ENCODE measurements at places on chromosomes 4 and X.

- DNase-seq, result no peak
These were observed 31.0 kb downstream of the NSDHL start for GRCh38 chrX:152861826-152862225.

GRCh38 chr4:41057467-41057866 lies 156.9 kb downstream of the APBB2 start:
- no peak for DNase-seq

GRCh38 chr4:172838111-172838510 lies 330.5 kb upstream of the GALNT7 start:
- no peak for DNase-seq

GRCh38 chr4:185865901-185866328 lies 53.9 kb upstream of the SORBS2 start:
- peak; percentile 80 for DNase-seq

GRCh38 chr4:572594-572993 lies 3.5 kb downstream of the TMEM271 start:
- no peak for DNase-seq

- DNase-seq, result no peak
These were observed 89.8 kb downstream of the UCHL1 start for GRCh38 chr4:41346306-41347061.

DNA sequence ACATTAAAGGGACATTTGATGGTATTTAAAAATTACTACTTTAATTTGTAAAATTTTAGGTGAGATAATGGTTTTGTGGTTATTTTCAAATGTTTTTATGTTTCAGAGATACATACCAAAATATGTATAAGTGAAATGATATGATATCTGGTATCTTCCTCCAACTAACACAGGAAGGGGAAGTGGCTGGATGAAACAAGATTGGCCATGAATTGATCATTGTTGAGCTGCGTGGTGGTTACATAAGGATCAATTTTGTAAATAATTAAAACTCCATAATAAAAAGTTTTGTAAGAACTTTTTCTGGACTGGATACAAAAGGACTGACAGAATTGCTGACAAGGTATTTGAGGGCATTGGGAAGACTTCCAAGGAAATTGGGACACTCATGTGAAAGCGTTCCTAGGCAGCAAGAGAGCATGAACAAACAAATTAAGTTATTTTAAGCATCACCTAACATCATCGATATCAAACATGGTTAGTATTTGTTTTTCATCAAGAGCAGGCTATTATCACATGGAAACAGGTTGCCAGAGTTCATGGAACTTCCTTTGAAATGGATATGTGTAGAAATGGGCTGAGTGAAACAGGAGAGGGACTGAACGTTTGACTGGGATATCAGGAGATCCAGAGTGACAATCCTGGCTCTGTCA lies 4.4 kb upstream of the PGM2 start:
- peak; percentile 35 for DNase-seq

DNA sequence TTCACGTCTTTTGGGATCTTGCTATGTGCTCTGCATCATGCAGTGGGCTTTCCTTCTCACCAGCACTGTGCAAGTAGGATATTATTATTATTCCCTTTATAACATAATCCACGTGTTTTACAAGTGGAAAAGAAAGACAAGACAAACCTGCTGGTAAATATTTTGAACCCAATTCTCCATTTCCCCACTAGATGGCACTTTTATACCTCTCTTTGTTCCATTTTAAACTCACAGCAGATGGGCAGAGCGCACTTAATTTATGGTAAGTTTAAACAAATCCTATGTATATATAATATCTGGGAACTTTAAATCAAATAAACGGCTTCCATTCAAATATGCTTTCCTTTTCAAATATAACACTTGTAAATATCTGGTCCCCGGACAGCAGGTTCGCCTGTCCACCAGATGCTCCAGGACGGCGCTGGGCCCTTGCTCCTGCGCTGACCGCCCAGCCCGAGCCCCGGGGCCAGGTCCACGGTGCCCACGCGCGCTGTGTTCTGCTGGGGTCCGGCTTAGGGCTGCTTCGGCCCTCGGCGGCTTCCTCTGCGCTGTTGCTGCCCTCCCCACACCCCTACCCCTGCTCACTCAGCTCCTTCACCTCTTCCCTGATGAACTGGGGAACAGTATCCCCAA lies 31.1 kb downstream of the F11 start:
- peak; percentile 78 for DNase-seq

- peak; percentile 88 for DNase-seq
These were observed 142.4 kb downstream of the TSPAN5 start for GRCh38 chr4:98516042-98516440.

DNA sequence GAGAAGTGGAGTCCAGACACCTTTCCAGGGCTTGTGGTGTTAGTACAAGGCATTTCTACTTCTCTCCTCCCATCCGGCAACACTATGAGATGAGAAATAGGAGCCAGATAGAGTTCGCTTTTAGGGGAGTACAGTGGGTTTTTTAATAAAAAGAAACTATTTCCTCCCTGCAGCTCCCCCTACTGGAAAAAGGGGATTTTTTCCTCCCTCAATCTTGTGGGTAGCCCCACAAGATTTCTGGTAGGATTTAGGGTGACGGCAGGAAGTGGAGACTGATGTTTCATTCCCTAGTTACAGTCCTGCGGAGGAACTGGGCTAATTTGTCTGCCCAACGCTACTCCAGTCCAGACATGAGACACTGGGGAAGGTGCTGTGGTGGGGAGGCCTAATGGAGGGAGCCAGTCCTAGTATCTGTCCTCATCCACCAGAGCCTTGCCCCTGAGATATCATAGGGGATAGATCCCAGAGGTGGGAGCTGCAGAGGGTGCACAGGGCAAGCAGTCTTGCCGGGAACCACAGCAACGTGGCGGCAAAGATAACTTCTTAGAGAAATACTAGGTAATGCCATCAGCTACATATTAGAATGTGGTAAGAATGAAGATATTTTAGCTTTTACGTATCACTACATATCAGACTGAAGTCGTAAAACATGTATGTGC lies 45.5 kb upstream of the PRKG2 start:
- peak; percentile 10 for DNase-seq

- DNase-seq, result peak; percentile 59
These were observed 6.4 kb upstream of the HAUS7 start for GRCh38 chrX:153476666-153477363.

DNA sequence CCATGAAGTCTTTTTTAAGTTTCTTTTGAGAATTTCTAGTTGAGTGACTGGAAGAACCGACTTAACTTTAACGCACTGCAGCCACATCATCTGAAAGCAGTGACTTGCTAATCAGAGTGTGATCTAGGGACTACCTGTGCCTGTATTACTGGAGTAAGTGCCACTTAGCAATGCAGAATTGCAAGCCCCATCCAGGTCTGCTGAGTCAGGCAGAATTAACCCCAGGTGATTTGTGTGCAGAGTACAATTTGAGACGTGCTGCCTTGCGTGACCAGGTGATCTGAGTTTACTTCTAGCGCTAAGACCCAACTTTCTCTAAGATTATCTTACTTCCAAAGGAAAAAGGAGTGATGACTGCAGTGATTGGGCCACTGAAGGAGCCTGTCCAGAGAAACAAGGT lies 85.3 kb downstream of the CLCN4 start:
- no peak for DNase-seq

DNA sequence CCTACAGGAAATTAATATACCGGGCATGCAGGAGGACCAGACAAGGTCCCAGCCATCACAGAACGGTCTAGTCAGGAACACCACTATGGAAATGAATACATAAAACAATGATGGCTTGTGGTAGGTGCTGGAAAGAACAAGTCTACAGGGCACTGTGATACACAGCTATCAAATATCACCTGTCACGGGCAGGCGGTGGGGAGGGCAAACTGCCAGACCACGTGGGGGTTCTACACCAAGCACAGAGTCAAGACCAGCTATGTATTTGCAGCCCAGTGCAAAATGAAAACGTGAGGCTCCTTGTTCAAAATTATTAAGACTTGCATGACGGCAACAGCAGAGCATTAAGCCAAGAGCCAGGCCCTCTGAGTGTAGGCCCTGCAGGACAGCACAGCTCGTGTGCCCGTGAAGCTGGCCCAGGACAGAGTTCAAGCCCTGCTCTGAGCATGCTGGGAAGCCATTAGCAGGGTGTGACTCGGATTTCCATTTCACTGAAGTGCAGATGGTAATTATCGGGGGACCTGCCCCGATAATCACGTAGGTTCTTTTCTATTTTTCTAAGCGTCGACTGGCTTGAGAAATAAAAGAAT lies 83.6 kb downstream of the JAKMIP1 start:
- DNase-seq, result no peak

DNA sequence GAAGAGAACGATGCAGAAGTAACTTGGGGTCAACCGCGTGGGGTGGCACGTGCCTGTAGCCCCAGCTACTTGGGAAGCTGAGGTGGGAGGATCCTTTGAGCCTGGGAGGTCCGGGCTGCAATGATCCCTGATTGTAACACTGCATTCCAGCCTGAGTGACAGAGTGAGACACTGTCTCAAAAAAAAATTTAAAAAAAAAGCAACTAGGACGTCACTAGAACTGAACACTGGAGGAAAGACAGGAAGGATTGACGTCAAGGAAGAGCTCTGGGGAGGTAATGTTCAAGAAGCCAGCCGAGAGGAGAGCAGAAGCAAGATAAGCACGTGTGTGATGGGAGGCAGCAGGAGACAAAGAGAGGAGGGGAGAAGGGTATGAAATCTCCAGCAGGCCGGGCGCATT lies 28.7 kb downstream of the S100G start:
- DNase-seq, result peak; percentile 75

- no peak for DNase-seq
These were observed 2.0 kb downstream of the CYBB start for GRCh38 chrX:37781814-37782213.

GRCh38 chr4:25908491-25908901 lies 5.5 kb upstream of the SMIM20 start:
- peak; percentile 88 for DNase-seq

DNA sequence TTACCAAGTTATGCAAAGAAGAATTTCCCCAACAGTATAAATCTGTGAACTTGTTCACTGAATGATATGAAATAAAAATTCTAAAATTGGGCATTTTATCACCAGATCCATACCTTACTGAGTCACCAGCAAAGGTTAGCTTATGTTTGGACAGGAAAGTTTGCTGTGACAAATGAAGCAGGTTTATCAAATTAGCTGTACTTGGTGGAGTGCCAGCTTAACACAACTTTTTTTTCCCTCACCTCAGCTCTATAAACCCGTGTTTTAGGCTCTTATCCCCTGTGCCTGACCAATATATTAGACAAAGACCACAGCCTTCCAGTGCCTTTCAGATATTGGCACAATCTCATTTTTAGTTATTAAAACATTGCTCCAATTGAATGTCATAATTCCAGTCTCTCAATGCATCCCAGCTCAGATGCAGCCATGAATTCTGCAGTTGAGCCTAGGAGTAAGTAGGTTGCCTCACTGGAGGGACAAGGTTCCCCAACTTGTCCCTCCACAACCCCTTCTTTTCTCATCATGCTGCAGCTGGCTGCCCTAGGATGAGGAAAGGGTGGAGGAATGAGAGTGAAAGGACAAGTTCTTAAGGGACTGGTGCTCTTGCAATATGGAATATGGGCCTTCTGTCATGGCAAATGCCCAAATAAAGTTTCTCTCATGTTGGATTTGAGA lies 27.0 kb upstream of the PDGFC start:
- DNase-seq, result no peak

DNA sequence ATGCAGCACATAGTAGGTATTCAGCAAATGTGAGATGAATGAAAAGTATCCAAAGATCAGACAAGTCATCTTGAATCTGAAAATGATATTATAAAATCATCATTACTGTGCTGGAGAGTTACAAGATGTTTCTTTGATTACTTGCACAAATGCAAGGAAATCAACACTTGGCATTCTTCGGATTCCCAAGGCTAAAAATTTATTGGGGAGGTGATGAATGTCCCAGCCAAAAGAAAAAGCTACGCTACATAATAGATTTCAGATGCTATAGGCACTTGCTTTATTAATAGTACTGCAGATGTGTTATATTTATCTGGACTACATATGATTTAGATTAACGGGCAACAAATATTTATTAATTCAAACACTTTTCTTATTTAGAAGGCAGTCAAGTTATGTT lies 286.7 kb upstream of the TENM3 start:
- no peak for DNase-seq

GRCh38 chr4:88146891-88147290 lies 11.5 kb downstream of the ABCG2 start:
- DNase-seq, result no peak

GRCh38 chr4:184114431-184114830 lies 103.2 kb downstream of the ENPP6 start:
- no peak for DNase-seq

DNA sequence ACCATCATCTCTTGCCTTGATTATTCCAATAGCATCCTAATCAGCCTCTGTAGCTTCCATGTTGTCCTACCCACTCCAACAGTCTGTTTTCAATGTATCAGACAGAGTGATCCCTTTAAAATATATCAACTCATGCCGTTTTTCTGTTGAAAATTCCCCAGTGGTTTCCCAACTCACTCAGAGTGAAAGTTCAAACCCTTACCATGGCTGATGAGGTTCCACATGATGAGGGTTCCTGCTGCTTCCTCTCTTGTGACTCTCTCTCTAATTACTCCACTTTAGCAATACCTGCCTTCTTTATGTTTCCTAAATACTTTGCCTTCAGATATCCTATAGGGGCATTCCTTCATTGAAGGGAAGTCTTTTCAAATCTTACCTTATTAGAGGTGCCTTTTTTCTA lies 334.7 kb downstream of the PPP1R2C start:
- DNase-seq, result no peak

DNA sequence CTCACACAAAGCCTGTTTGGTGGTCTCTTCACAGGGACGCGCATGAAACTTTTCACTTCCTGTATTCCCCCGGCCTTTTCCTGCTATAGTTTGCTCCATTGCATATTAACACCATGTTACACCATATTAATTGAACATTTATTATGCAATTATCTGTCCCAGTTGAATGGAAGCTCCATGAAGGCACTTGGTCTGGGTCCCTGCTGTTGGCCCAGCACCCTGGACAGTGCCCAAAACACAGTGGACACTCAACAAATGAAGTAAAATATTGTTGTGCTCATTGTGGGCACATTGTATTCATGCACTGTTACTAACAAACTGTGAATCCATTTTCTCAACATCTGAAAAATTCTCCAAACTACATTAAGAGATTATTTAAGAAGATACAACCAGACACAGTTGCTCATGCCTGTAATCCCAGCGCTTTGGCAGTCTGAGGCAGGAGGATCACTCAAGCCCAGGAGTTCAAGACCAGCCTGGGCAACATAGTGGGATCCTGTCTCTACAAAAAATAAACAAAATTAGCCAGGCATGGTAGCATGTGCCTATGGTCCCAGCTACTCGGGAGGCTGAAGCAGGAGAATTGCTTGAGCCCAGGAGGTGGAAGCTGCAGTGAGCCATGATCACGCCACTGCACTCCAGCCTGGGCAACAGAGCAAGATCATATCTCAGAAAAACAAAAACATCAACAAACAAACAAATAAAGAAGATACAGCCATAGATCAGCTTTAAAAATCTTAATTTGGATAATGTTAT lies 292.7 kb upstream of the TENM3 start:
- no peak for DNase-seq

- DNase-seq, result no peak
These were observed 8.6 kb upstream of the CCDC149 start for GRCh38 chr4:24921491-24921890.
